T-cell (primary cell): ENCODE measurements at places on chromosomes 7 and 10. TPM values are rescaled to one million over a fixed set of nuclear protein-coding genes. Genes with fewer than 3 reads are reported as not detected.

- peak overlapping the region; percentile 39 for H3K4me3 ChIP-seq
- H3K36me3 ChIP-seq = no peaks in the 10 kb centered on the region
- H3K27ac ChIP-seq = peak overlapping the region; percentile 49
- peak; percentile 34 for DNase-seq
Measured at GRCh38 chr7:2870471-2870931, 26.4 kb upstream of the GNA12 start.

The PILRA gene
- total RNA-seq = 19.3 TPM

DNA sequence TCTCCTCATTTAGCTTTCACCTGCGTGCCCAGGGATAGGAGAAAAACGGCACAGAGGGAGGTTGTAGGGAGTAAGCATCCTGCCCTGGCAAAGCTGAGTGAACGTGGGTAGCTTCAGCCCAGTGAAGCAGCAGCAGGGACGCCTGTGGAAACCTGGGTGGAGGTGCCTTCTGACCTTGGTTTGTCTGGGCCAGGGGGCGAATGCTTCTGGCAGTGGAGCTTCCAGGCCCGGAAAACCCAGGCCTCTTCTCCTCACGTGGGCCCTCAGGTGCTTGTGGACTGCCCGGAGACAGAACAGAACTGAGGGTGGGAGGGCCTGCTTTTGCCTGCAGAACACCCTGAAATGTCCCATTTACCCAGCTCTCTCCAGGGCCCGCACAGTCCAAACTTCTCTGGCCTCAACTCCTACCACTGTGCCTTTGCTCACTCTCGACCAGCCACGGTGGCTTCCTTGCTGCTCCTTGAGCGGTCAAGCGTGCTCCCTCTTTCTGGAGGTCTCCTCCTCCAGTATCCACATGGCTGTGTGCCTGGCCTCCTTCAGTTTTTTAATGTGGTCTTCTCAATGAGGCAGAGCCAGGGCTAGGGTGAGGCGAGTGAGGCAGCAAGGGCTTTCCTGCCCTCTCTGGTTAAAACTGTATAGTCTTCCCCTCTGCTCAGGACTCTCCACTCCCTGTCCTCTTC is 62.4 kb downstream of the TMEM209 start:
- H3K27ac ChIP-seq = no peak overlapping the region
- H3K4me3 ChIP-seq = no peak overlapping the region
- peaks cover 17% of the 10 kb centered on the region for H3K4me1 ChIP-seq
- no peaks in the 10 kb centered on the region for H3K36me3 ChIP-seq
- H3K27me3 ChIP-seq = no peaks in the 10 kb centered on the region
- DNase-seq = no peak

DNA sequence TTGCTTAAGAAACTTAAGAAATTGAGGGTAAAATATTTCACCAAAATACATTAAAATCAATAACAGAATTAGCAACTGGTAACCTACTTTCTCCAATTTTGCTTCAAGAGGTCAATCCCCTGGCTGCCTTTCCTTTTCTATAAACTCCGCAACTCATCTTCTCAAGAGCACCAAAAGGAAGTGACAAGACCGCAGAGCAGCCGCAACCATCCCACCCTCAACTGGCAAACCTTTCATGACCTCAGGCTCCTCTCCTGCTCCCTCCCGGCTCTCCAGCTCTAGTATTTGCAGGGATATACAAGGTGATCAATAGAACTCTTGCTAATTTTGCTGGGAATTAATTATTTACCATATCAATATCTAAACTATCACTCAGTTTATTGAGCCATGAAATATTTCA is 88.9 kb downstream of the ATE1 start:
- no peak for DNase-seq
- H3K4me1 ChIP-seq = no peaks in the 10 kb centered on the region
- H3K27ac ChIP-seq = no peak overlapping the region
- H3K36me3 ChIP-seq = peaks cover 12% of the 10 kb centered on the region
- H3K4me3 ChIP-seq = no peak overlapping the region
- no peaks in the 10 kb centered on the region for H3K27me3 ChIP-seq

GRCh38 chr7:158811461-158811860 is 17.8 kb downstream of the ESYT2 start:
- H3K4me3 ChIP-seq = no peak overlapping the region
- H3K27ac ChIP-seq = peak overlapping the region; percentile 88
- H3K27me3 ChIP-seq = no peaks in the 10 kb centered on the region

The POLR2J2 gene
- total RNA-seq = 70.3 TPM
